Right cardiac atrium (tissue), 5 donors: ENCODE measurements at places on chromosomes 6 and 20.

DNA sequence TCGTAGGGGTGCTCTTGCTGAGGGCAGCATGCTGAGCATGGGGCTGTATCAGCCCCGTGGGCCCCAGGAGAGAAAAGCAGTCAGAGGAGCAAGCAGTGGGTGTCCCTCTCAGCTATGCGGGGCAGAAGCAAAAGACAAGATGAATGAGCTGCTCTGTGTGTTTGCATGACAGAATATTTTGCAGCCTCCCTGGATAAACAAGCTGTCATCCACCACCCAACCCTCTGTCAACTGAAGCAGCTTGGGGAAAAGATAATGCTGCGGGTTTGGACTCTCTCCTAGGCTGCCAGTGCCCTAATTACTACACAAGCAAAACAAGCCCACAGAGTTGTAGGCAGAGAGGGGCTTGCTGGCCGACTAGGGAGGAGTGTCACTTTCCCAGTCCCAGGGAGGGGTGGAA is 82.3 kb upstream of the PTPRT start:
- DNase-seq, result no peak

DNA sequence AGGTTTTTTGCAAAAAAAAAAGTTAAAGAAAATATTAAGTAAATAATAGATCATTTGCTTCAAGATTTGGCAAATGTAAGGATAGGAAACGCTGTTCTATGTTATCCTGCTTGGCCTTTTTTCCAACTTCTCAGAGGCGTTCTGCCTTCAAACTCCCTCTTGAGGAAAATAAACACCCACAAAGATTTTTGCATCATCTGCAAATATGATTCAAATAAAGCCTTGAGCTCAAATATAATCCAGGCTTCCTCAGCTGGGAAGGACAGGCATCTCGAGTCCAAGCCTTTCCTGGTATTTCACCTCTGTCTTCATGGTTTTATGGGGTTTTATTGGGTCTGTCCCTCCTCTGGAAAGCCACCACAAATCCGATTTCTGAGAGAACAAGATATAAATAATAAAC is 67.7 kb upstream of the PTPN1 start:
- DNase-seq, result no peak

DNA sequence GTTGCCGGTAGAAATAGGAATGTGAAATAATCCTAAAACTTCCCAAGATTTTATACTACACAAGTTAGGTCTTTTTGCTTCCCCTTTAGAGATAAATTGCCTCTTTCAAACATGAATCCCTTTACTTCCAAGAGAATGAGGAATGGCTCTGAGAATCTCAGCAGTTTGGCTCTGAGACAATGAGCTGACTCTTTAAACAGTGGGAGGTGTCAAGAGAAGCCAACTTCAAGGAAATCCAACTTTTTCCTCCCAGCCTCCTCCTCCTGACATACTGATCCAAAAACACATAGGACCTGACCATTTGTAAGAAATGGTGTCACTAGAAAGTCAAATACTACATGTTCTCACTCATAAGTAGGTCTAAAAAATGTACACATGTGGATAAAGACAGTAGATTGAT is 154.2 kb downstream of the ALDH8A1 start:
- no peak for DNase-seq

DNA sequence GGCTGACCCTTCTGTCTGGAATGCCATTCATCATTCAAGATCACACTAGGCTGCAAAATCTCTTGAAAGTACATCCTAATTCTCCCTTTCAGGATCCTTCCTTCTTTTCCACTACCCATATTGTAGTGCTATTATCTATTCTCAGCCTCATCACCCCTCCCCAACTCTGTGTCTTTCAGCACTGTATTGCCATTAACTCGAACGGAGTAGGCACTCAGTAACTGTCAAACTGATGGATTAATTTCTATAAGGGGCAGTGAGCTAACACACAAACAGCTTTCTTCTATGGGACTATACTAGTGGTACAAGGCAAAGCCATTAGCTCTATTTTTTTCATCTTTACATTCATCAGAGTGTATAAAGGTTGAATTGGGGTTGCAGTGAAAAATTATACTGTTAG is 46.6 kb downstream of the LAMA4 start:
- DNase-seq, result no peak
